ENCODE measurements at places on chromosomes 11 and 22.

GRCh38 chr11:92347454-92347853 lies 122.8 kb downstream of the FAT3 start:
- DNase-seq: no peak

DNA sequence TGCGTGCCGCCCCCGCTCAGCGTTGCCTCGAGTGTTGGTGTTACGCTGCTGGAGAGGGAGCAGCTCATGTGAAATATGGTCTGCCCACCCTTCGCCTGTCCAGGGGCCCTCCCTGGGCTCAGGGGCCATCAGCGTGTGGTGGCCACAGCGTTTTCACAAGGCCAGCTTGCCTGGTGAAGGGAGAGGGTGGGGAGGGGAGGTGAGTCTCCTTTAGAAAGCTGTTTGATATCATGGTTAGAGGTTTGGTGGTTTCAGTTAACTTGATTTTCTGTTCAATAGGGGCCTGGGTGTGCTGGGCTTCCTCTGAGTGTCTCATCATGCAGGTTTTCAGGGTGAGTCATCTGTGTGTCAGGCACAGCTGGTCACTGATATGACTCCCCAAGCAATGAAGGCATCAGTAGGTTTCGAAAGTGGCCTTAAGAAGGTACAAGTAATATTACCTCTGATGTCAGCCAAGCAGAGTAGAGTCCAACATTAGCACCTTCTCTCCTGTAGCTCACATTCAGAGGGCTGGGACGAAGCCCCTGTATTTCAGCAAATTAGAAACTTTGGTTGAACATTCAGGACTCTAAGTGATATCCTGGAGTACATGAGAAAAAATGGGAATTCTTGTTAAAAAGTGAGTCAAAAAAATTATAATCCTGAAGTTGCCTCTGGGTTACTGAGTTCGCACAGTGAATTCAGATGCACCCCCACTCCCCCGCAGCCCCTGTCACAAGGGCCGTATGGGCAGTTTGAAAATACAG lies 172.5 kb downstream of the TBC1D22A start:
- DNase-seq: peak; percentile 64

DNA sequence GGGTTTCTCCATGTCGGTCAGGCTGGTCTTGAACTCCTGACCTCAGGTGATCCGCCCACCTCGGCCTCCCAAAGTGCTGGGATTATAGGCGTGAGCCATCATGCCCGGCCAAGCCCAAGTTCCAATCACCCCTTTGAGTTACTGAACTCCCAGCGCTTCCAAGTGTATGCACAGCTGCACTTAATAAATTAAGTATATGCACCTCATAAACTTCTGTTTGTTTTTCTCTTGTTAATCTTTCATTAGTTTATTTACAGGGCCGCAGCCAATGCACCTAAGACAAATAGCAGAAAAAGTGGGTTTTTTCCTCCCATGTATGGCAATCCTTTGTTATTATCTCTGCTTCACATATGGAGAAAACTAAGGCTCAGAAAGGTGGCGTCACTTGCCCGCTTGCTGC lies 21.3 kb downstream of the SYN3 start:
- no peak for DNase-seq

- DNase-seq: no peak
These were observed 127.9 kb downstream of the ENTHD1 start for GRCh38 chr22:39765661-39766060.

DNA sequence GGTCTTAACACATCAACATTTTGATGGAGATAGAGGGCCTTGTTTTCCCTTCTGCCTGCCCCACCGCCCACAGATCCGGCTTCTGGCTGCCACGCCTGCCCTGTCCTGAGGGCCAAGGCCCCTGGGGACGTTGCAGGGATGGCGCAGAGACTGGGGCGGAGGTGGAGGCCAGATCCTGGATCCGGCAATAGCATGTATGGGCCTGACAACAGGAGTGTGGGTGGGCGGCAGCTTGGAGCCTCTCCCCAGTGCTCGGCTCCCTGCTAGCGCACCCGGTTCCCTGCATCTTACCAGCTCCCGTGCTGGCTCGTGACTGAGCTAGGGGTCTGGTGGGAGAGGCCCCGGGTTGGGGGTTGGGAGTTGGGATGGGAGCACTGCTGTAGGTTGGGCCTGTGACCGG lies 95.6 kb downstream of the ZBTB16 start:
- no peak for DNase-seq

All from GM04503 (cell line).